ENCODE measurements at places on chromosomes 13 and 19. TPM values are rescaled to one million over a fixed set of nuclear protein-coding genes. Genes with fewer than 3 reads are reported as not detected.

Gene PTPRH
- total RNA-seq: 1.8 TPM

Gene WIZ
- 35.7 TPM for total RNA-seq

Gene SIGLEC14
- total RNA-seq: not detected

Gene OR4F17
- not detected for total RNA-seq

Gene ADGRL1
- total RNA-seq: 22.7 TPM

Gene SLC7A9
- not detected for total RNA-seq

Gene SRRM5
- total RNA-seq: 0.06 TPM

Gene CHAMP1
- total RNA-seq: 18.0 TPM

Gene GJB6
- not detected for total RNA-seq

Gene KLK3
- not detected for total RNA-seq

Gene MCEMP1
- not detected for total RNA-seq

Gene ZNF470
- total RNA-seq: 4.6 TPM

Gene CCL25
- not detected for total RNA-seq

Gene ZNF426
- 15.5 TPM for total RNA-seq

Gene N4BP2L1
- 5.4 TPM for total RNA-seq

Gene ZNF222
- 2.5 TPM for total RNA-seq

Gene ATP1A3
- 0.05 TPM for total RNA-seq

Gene ZNF878
- 0.05 TPM for total RNA-seq

Gene TNFSF11
- 1.6 TPM for total RNA-seq

Gene PNMA8B
- 4.1 TPM for total RNA-seq

Gene GPC5
- total RNA-seq: 0.05 TPM

Gene ZNF99
- not detected for total RNA-seq

Gene MBD3L3
- not detected for total RNA-seq

Gene HSH2D
- total RNA-seq: not detected

Gene WBP4
- 4.4 TPM for total RNA-seq

Gene CEACAM6
- not detected for total RNA-seq

Gene U2AF2
- total RNA-seq: 111 TPM

Gene OR7A5
- not detected for total RNA-seq

Gene FDX2
- 19.4 TPM for total RNA-seq

Gene ANKLE1
- 0.12 TPM for total RNA-seq

Gene OR7C1
- total RNA-seq: not detected

Gene NLRP7
- not detected for total RNA-seq

Gene ADGRE3
- total RNA-seq: not detected

Gene OR10H1
- not detected for total RNA-seq

Gene CYP2S1
- total RNA-seq: not detected

Gene ATP4A
- total RNA-seq: not detected

Gene POU4F1
- total RNA-seq: not detected

Gene PAK4
- 6.9 TPM for total RNA-seq

Gene SERP2
- 3.4 TPM for total RNA-seq

Gene NKPD1
- not detected for total RNA-seq

Gene CEACAM3
- total RNA-seq: not detected

Gene PTGER1
- total RNA-seq: 0.56 TPM

Gene PSG7
- total RNA-seq: not detected

Gene PPFIA3
- 3.9 TPM for total RNA-seq

Gene ACP5
- total RNA-seq: not detected

Gene CCDC8
- 62.5 TPM for total RNA-seq

Gene ZNF729
- total RNA-seq: not detected

Gene FLT3
- not detected for total RNA-seq

Gene HPN
- not detected for total RNA-seq

Gene PODNL1
- total RNA-seq: 5.7 TPM

Gene MUC16
- not detected for total RNA-seq

Gene LDLR
- 134 TPM for total RNA-seq
